ENCODE measurements at places on chromosomes 5 and 9.

GRCh38 chr9:129677456-129677855, 12.0 kb downstream of the PRRX2 start:
- peak; percentile 46 for DNase-seq

GRCh38 chr9:95181226-95181818, 136.2 kb downstream of the FANCC start:
- no peak for DNase-seq

- DNase-seq = no peak
Observed at GRCh38 chr5:147565524-147565923, 55.7 kb upstream of the DPYSL3 start.

GRCh38 chr9:85118990-85119755, 449.6 kb downstream of the NTRK2 start:
- DNase-seq = no peak

DNA sequence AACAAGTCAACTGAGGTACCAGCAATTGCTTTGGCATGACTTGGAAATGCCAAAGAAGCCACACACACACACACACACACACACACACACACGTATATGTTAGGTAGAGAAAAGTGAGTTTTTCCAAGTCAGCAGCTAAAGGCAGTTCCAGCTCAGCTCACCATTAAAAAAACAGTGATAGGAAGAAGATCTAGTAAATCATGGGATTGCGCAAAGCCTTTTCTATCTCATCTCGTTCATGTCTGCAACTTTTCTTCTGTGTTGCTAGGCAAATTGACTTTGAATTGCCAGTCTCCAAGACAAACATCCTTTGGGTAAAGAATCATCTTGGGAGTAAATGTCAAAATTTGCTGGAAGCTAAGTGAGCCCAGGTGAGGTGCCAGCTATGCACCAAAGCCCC, 500.1 kb downstream of the ENC1 start:
- no peak for DNase-seq

GRCh38 chr9:111980398-111980797, 83.8 kb downstream of the UGCG start:
- no peak for DNase-seq

GRCh38 chr5:59366784-59367183, 526.7 kb downstream of the PDE4D start:
- DNase-seq = no peak

GRCh38 chr9:129221979-129222635, 44.0 kb upstream of the IER5L start:
- no peak for DNase-seq

GRCh38 chr9:114688909-114689610, 7.1 kb upstream of the TEX48 start:
- DNase-seq = no peak

DNA sequence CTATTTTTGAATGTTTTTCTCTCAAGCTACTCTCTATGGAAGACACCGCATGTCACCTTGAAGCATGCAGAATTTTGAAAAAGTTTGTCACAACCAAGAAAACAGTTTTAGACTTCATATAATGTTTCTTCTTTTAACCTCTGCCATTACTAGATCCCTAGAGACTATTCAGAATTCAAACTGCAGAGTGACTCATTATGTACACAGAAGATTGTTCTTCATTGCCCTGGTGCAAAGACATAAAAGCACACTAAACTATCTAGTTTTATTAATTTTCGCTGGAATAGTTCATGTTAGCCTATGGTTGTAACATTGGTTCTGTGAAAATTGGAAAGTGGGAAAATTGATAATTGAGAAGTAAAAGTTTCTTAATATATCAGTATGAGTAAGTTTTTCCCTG, 18.4 kb downstream of the F2RL2 start:
- DNase-seq = no peak

- no peak for DNase-seq
Observed at GRCh38 chr5:149028984-149029383, 33.9 kb downstream of the SH3TC2 start.

DNA sequence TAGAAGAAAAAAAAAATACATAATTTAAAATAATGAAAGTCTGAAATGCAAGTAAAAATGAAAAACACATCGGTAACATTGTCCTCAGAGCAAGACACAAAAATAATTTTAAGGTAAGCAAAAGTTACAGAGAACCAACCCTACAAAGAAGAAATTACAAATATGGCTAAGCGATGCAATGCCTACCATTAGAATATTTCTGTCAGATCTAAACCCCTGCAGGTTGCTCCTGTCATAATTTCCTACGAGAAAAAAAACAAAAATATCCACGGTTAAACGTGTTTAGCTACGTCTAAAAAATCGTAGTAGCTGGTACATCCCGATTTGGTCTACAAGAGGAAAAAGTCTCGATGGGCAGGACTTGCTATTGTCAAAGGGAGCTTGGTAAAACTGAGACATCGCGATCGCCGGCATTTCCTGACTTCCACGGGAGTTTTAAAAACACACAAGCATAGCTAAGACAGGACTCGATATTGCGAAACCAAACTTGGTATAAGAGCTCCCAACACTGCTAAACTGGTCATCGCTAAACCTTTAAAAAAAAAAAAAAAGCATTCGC, 1.1 kb upstream of the ANXA2R start:
- peak; percentile 16 for DNase-seq

DNA sequence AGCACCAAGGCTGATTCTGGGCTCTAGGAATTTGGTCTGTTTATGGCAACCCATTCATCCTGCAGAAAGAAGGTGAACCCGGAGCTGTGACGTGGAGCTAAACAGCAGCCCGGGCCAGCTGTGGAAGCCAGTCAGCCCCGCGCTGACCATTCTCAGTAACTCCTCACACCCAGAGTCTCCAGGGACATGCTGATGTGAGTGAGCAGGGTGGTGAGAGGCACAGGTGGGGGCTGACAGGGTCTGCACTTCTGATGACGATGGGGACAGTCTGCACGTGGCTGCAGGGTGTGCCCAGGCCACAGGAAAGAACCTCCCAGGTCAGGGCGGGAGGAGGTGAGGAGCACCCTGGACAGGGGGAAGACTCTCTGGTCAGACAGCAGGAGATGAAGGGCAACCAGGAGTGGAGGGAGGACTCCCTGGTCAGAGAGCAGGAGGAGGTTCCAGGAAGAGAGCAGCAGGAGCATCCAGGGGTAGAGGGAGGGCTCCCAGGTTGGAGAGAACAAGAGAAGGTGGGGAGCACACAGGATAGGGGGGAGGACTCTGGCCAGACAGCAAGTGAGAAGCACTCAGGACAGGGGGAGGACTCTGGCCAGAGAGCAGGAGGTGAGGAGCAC, 26.1 kb upstream of the SLC6A3 start:
- DNase-seq = no peak
